ENCODE measurements at places on chromosomes 3 and 15.

DNA sequence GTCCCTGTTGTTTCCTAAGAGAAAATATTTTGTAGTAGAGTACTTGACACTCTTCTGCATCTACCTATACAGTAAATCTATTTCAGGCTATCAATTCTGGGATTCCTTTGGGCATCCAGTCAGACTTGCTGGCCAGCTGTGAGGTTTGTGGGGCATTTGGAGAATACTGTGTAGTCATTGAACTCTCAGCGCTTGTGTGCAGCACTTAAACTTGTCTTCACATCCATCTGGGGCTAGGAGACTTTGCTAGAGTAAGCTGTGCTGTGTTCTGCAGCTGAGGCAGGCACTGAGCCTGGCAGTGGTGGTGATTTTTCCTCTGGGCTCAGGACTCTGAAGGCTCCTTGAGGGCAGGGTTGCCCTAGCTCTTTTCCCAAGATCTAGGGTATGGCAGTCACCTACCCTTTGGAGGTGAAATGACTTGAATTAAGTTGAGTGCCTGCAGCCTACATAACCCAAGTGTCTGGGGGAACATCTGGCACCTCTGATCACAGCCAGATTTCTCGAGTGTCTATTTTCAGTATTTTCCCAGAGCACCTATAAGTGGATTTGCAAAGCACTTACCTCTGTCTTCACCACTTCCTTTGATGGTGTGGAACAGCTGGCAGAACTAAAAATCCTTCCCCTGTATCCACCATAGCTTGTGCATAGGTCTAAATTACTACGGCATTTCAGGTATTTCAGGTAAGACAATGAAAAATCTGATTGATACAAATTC lies 19.3 kb downstream of the CLSTN2 start:
- no peak for DNase-seq

GRCh38 chr3:55172913-55173312 lies 245.1 kb upstream of the LRTM1 start:
- no peak for DNase-seq

DNA sequence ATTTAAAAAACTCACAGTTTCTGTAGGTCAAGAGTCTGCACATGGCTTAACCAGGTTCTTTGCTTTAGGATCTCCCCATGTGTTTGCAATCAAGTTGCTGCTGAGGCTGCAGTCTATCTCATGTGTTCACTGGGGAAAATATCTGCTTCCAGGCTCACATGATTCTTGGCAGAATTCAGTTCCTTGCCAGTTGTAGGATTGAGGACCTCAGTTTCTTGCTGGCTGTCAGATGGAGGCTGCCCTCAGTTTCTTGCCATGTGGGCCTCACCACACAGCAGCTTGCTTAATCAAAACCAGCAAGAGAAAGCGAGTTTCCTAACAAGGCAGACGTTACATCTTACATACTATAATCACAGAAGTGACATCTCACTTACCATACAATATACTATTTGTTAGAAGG lies 10.0 kb upstream of the TBC1D5 start:
- peak; percentile 73 for DNase-seq

DNA sequence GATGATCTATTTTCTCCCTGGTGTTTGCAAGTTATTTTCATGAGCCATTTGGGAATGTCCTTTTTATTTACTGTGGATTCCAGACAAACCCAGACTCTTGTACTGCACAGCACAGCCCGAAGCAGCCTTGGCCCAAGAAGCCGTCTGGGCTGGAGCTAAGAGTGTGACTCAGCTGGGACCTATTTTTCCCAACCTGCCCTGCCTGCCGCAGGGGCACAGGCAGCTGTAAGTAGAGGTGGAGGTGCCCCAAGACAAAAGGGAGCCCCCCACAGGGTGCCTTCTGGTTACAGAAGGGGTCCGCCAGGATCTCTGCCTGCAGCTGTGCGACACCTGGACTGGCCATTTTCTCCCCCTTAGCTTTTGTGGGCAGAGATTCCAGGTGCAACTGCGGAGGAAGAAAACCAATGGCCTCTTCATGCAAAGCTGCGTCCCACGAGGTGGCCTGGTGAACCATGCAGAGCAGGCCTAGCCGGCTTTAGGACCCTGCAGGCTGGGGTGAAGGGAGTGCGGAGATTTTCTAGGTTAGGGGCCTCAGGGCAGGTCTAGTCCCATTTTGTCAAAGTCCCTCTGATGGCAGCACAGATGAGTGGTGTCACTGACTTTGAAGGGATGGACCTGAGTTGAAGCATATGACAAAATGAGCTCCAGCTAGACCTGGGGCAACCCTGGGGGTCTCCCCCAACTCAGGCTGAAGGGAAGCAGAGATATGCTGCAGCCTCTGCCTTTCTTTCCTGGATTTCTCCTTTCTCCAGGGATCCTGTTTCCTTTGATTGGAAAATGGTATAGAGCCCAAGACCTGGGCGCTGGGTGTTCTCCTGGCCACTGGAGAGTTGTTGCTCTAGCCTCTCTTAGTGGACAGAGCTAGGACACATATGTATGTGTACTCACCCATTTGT lies 131.2 kb downstream of the KLF13 start:
- DNase-seq = no peak

DNA sequence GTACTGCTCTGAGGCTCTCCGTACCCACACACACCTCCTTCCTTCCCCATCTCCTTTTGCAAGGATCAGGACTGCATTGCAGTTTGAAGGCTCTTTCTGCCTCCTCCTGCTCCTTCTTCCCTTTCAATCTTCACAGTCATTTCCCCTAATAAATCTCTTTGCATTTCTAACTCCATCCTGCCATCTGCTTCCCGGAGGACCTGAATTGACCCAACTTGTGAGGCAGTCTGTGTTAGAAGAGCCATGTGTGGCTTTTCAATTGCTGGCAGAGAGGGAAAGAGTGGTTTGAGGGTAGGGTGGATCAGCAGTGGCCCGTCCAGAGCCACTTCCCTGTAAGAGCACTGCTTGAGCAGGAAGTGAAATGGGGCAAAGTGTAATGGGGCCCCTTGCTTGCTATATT lies 35.8 kb downstream of the ANAPC13 start:
- DNase-seq = no peak

GRCh38 chr15:89495638-89496145 lies 691 bp downstream of the RHCG start:
- DNase-seq = no peak

- no peak for DNase-seq
Measured at GRCh38 chr3:69352305-69353087, 33.4 kb downstream of the FRMD4B start.

- DNase-seq = no peak
Measured at GRCh38 chr15:25173241-25174028, 218.6 kb downstream of the SNRPN start.

- DNase-seq = no peak
Measured at GRCh38 chr3:114079761-114080160, 23.2 kb downstream of the QTRT2 start.

All from fibroblast of the conjunctiva (primary cell).